Stimulated activated CD8-positive, alpha-beta memory T cell treated with anti-CD3 and anti-CD28 coated beads, Interleukin-15, amount 100 ng/mL, for 48 hours (primary cell): ENCODE measurements at places on chromosomes 16 and 17.
A peak's percentile ranks its signal among the peaks of the same experiment; 100 is the strongest.

- no peak for DNase-seq
Observed at GRCh38 chr16:28977703-28978662, 3.4 kb downstream of the SPNS1 start.

DNA sequence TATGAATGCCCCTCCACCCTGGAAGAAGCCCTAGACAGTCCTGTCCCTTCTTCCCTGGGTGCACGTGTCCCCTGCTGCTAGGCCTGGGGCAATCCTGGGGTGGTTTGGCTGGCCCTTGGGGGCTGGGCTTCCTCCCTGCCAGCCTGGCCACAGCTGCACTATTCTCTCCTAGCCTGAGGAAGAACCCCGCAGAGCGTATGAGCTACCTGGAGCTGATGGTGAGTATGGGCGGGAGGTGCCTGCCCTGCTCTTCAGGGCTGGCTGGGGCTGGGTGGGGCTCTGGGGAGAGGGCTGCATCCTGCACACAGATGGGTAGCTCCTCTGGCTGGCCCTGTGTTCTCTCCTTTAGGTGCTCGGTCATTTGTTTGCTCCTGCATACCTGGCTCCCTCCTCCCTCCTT, 28.8 kb downstream of the MAP2K3 start:
- DNase-seq, result no peak

DNA sequence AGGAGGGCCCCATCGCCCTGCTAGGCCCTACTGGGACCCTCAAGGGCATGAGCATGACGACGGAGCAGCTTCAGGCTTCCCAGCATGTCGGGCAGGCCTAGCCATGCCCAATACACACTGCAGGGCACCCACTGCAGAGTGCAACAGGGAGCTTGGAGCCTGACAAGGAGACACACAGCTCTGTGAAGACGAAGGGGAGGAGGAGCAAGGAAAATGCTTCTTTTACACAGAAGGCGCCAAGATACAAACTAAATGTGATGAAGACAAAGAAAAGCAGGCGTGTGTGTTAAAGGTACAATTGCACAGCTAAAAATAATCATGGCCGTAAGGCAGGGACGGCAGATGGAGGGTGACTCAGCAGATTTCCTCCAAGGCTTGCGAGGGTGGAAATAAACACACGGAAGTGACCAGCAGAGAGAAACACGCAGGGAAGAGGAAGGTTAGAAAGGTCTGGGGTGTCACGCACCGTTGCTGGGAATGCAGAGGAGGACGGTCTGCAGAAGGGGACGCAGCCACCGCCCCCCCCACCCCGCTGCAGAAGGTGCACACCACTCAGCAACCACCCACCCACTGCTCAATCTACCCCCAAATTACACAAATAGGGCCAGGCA, 108.5 kb downstream of the ZNF778 start:
- no peak for DNase-seq

DNA sequence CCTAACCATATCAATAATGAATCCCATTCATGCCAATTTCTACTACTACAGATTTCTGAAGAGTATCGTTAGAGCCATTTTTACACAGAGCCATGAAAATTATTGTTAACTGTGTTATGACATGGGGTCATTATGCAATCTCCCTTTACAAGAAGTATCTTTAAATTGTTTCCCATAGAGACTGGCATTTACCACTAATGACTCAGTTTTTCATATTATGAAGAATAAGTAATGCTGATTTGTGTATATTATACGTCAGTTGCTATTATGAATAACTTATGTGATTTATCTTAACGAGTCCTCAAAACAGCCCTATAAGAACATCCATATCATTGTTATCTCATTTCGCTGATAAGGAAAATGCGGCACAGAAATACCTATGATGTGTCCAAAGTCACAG, 173.8 kb downstream of the KCNJ2 start:
- no peak for DNase-seq

- no peak for DNase-seq
Observed at GRCh38 chr17:2198927-2199326, 104.7 kb downstream of the SMG6 start.

- no peak for DNase-seq
Observed at GRCh38 chr17:32849879-32850278, 27.0 kb downstream of the MYO1D start.

DNA sequence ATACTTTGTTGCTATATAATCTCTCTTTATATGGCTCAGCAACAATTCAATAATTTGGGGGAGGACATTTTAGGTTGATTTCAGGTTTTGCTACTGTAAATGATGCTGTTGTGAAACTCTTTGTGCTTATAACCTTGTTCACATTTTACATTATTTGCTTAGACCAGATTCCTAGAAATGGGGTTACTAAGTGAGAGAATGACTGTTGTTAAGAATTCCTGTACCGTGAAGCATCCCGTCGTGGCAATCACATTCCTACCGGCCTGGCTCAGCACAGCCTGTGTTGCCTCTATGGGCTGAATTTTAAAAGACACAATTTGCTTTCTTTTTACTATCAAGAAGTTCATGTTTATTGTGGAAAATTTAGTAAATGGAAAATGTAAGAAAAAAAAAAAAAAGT, 31.4 kb downstream of the B9D1 start:
- no peak for DNase-seq

GRCh38 chr17:59337741-59338299, 6.4 kb downstream of the YPEL2 start:
- no peak for DNase-seq

- DNase-seq, result no peak
Observed at GRCh38 chr17:71432378-71433315, 688.2 kb upstream of the SOX9 start.

DNA sequence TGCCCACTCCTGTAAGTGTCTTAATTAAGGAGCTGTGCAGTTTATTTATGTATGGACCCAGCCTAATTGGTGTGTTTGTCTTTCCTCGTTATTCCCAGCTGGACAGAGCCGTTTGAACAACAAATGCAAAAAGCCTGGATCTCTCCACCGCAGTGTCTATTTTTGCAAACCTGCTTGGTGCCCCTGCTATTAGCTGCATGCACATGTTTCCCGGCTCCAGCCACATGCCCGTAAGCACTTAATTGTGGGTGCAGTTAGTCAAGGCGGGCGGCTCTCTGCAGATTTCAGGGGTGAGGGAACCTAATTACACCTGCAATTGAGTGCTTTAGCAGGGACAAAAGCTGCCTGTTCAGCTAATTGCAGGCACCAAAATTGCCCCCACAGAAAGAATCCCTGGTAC, 74.0 kb upstream of the GSE1 start:
- DNase-seq, result no peak

- DNase-seq, result no peak
Observed at GRCh38 chr16:4328782-4329775, 13.2 kb downstream of the GLIS2 start.

DNA sequence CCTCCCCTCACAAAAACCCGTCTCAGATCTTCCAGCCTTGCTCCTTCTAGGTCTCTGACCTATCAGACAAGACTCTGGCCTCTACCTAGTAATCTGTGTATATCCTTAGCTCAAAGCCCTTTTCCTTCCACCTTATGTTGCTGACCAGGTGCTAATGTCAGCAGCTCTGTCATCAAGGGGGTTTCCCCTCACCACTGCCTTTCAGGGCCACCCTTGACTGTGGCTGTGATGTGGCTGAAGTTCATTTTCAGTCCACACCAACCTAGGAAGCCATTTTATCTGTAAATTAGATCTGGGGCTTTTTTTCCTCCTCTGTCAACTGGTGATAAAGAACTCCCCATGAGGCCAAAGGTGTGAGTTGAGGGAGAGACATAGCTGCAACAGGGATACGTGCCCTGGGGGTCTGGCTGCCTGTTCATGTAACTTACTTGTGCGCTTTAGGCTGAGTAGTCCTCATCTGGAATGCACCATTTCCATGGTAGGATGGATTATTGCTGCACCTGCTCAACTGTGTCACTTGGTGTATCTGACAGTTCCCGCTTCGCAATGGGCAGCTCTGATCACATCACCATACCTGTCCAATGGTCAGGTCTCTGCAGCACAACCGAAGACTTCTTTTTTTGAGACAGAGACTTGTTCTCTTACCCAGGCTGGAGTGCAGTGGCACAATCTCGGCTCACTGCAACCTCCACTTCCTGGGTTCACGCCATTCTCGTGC, 14.7 kb upstream of the RUNDC3A start:
- DNase-seq, result no peak

DNA sequence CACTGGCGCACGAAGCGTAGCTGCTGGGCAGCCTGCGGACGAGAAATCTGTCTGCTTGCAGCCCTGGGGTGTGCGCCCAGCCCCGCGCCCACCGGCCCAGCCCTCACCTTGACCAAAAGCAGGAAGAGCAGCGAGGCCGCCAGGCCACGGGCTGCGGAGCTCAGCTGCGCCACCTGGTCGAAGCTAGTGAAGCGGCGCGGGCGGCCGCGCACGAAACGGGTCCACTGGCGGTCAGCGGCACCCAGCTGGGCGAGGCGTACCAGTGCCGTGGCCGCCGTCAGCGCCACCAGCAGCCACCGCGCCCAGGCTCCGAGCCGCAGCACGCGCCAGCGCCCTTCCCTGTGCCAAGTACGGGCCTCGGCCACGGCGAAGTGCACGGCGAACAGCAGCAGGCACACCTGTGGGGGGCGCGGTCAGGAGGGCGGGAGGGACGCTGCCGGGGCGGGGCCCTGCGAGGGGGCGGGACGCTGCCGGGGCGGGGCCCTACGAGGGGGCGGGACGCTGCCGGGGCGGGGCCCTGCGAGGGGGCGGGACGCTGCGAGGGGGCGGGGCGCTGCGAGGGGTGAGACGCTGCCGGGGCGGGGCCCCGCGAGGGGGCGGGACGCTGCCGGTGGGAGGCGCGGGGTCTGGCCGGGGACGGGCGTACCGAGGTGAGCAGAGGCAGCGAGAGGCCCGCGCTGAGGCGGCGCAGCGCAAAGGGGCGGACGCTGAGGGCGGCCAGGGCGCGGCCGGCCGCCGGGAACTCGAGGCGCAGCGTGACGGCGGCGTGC, 43.2 kb downstream of the TSC2 start:
- no peak for DNase-seq

GRCh38 chr16:84765616-84766580, 53.9 kb upstream of the CRISPLD2 start:
- DNase-seq, result no peak

- peak; percentile 70 for DNase-seq
Observed at GRCh38 chr17:35312790-35313711, 60.4 kb downstream of the SLFN11 start.

- DNase-seq, result peak; percentile 58
Observed at GRCh38 chr17:57243171-57243622, 13.1 kb upstream of the MSI2 start.

GRCh38 chr16:14420721-14421488, 209.2 kb downstream of the PARN start:
- no peak for DNase-seq

GRCh38 chr16:3171855-3172593, 16.0 kb upstream of the OR1F1 start:
- no peak for DNase-seq

- no peak for DNase-seq
Observed at GRCh38 chr17:78125138-78125913, 3.2 kb downstream of the TMC6 start.

DNA sequence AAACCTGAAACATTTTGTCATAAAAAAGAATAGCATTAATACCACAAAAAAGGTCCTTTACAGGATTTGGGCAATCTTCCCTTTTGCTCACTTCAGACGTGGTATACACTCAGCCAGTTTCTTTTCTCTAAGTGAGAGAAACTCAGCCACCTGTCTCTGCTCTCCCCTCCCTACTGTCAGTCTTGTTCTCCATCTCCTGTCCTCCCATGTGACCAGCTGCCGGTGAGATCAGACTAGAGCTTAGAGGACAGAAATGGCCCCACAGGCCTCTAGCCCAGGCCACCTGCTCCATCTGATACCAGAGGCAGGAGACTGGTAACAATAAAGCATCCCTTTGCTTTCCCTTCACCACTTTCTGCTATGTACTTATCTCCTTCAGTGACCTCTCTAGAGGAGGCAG, 34.9 kb downstream of the CMC2 start:
- no peak for DNase-seq

DNA sequence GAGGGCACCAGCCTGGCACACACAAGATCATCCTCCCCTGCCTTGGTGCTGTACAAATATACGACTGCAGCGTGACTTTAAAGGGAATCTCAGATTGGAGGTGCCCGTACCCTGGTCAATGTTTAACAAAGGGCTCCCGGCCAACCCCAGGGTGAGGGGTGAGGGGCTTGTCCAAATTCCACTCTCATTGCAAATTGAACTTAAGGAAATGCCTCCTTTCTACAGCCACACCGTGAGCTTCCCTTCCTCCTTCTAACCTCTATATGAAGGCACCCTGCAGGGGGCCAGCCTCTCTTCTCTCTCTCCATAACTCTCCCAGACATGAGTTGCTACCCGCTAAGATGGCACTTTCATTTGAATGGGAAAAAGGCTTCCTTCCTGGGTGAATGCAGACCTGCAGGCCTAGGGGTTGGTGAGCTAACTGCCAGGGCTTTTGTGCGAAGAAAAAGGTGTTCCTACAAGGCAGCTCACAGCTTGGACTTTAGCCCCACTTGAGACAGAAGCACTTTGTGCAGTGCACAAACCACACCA, 76.6 kb downstream of the IRF8 start:
- no peak for DNase-seq

- no peak for DNase-seq
Observed at GRCh38 chr17:60601447-60602384, 1.7 kb downstream of the PPM1D start.

- peak; percentile 68 for DNase-seq
Observed at GRCh38 chr17:42679492-42680330, 1.9 kb downstream of the CCR10 start.

- no peak for DNase-seq
Observed at GRCh38 chr17:39643271-39643670, 6.3 kb downstream of the STARD3 start.

- no peak for DNase-seq
Observed at GRCh38 chr16:31072540-31073141, 1.4 kb downstream of the ZNF668 start.

- no peak for DNase-seq
Observed at GRCh38 chr17:28528327-28529012, 22.3 kb downstream of the FOXN1 start.

DNA sequence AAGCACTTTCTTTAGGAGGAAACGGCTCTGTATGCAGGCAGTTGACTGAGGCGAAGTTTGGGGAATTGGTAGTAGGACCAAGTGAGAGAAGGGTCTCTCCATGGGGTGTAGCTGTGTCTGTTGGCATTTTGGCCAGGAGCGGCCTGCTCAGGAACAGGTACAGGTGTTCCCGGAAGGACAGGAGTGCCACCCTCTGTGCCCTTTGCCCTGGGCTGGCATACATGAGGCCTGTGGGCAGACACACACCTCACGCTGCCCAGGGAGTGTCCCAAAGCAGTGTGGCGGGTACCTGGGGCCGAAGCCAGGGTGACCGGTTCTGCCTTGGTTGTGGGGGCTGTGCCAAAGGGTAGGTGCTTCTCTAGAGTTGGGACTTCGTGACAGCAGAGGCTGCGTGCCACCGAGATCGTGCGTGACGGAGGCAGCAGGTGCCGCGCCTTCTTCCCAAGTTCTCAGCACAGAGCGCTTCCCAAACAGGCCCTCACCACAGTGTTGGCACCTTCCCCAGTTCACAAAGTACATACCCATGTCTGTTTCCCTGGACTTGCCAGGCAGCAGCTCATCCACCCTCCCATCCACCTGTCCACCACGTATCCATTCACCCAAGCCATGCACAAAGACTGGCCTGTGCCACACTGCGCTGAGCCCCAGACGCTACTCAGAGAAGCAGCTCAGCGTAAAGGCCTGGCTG, 19.9 kb upstream of the TCF25 start:
- no peak for DNase-seq
